ENCODE measurements at places on chromosomes 4 and X.

GRCh38 chr4:147195386-147195785, 249.7 kb upstream of the TTC29 start:
- no peak for DNase-seq

DNA sequence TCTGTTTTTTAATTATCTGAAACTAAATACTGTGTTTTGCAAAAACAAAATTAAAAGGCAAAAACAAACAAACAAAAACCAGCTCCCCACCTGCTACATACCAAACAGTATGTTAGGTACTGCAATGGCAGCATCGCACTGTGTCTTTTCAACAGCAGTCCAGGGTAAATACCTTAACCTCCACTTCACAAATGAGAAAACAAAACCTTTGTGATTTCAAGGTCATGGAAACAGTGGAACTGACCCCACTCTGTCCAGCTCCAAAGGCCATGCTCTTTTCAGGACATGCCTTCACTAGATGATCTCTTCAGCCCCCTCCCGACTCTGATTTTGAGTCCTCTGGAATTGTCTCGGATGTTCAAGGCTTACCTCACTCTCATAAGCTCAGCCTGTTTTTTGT, 183.4 kb downstream of the CBR4 start:
- DNase-seq, result no peak

DNA sequence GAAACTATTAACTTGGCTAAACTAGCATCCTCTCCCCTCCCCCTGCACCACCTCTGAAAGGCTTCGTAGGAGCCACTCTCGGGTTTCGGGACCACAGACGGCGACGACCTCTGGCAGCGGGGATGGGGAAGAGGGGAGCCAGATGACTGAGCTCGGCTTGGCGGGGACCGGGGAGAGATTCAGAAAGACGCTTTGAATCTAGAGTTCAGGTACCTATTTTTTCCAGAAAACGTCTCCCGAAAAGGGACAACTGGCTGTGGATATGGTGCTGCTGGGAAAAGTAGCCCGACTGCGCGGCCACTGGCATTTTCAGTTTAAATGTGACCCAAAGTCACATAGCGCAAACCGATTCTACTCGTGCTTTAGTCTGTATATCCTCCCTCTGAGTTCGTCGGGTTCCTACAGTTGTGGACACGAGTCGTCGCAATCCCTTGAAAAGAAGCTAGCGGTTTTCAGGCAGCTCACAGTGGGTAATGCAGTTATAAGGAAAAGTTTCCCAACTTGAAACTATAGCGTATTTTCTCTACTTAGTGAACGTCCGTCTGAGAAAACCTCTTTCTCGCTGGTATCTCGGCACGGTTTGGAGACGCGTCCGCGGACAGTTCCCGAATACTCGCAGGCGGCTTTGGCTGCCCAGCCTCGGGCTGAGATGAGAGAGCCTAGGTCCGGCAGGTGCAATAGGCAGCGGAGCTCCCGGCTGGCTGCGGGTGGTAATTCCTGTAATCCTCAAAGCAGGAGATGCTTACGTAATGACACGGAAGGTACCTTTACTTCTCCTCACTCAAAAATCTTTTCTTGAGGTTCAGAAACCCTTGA, 1.3 kb downstream of the PARM1 start:
- peak; percentile 0 for DNase-seq

DNA sequence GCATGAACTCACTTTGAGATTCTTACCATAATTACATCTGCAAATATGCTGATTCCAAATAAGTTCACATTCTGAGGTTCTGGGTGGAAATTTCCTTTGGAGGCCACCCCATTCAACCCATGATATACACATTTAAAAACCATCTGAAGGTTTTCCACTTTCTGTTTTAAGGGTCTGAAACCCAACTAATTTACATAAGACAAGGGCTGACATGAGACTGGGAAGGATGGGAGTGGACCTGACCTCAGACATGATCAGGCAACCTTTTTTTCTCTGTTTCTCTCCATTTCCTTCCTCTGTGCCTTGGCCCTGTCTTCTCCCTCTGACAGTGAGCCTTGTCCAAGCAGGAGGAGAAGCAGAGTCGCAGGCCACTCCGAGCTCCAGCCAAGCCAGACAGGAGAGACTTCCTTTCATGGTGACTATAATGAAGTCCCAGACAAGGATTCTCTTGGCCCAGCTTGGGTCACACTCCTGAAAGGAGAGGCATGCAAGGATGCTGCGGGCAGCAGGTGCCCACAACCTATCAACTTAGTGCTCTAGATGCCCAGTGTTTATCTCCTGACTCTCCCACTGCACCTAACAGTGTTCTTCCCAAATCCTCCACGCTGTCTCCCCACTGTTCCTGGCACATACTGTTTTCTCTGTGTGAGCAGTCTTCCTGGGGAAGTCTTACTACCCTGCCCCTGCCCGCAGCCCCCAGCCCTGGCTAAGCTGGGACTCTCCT, 39.9 kb downstream of the MSX1 start:
- no peak for DNase-seq

DNA sequence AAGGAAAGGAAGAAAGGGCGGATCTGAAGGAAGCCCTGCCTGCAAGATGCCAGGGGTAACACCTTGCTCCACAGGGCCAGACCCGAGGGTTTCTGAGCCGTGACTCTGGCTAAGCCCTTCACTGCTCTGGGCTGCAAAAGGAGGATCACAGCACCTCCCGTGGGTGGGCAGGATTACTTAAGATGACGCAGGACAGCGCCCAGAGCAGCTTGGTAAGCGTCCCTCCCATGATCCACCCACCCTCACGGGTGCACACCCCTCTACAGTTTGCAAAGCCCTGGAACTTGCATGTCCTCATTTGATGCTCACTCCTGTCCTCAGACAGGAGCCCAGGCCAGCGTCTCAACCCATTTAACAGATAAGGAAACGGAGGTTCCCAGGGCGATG, 64.9 kb downstream of the CRMP1 start:
- DNase-seq, result no peak

- peak; percentile 80 for DNase-seq
Observed at GRCh38 chrX:39157796-39158195, 356.5 kb downstream of the MID1IP1 start.

DNA sequence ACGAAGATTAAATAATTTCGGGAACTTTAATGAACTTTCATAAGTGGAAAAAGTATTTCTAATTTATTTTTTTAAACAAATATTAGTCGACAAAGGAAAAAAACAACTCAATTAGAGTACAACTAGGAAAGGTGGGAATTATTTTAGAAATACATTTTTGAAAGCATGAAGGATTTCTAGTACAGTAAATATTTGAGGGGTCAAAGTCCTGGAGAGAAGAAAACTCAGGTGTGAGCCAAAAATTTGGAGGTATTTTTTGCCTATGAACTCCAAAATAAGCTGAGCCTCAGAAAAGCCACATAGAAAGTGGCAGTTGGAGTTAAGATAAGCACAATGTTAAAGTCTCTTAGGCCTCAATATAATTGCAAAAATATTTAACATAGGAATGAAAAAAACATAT, 2017.3 kb downstream of the C4orf33 start:
- DNase-seq, result no peak

GRCh38 chr4:7481227-7481626, 46.5 kb upstream of the PSAPL1 start:
- no peak for DNase-seq

GRCh38 chr4:80465238-80465637, 129.7 kb downstream of the CFAP299 start:
- no peak for DNase-seq

- DNase-seq, result no peak
Observed at GRCh38 chr4:159137176-159137575, 34.3 kb downstream of the RAPGEF2 start.

DNA sequence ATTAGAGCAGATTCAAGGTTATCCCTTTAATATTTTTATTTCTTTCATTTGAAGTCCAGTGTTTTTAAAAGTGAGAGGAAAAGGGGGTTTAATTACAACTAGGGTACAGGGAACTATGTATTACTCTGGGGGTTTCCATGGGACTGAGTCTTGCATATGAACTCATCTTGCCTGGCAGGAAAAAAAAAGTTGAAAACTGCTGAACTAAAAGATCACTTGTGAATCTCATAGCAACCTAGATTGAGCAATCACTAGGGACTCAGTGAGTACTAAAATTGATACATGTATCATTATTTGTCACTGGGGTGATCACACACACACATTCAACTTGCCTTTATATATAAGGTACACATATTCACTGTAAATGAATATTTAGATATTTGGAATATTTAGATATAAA, 180.7 kb upstream of the SFRP2 start:
- DNase-seq, result no peak

- no peak for DNase-seq
Observed at GRCh38 chr4:172751550-172751949, 417.1 kb upstream of the GALNT7 start.

GRCh38 chr4:18022572-18023050, 1.1 kb upstream of the LCORL start:
- no peak for DNase-seq

GRCh38 chr4:24278693-24279092, 305.7 kb downstream of the DHX15 start:
- peak; percentile 10 for DNase-seq

- DNase-seq, result peak; percentile 29
Observed at GRCh38 chr4:24594887-24595286, 10.5 kb upstream of the DHX15 start.

DNA sequence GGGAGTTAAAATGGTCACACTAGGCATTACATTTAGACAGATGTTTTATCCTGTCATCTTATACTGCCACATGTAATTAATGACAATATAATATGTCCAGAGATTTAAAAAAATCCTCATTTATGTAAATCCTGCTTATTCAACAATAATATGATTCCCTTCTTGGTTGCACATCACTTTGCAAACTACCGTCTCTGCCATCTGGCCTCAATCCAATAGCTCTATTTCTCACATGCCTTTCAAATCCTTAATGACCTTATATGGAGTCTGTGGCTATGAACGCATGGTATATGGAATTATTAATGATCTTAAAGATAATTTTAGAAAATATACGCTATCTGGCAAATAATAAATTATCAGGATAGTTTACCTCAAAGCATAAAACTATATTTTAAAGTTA, 144.5 kb downstream of the NPNT start:
- DNase-seq, result no peak

- no peak for DNase-seq
Observed at GRCh38 chrX:10989386-10989785, 121.7 kb upstream of the HCCS start.

GRCh38 chr4:54509057-54509456, 148.7 kb upstream of the KIT start:
- no peak for DNase-seq

DNA sequence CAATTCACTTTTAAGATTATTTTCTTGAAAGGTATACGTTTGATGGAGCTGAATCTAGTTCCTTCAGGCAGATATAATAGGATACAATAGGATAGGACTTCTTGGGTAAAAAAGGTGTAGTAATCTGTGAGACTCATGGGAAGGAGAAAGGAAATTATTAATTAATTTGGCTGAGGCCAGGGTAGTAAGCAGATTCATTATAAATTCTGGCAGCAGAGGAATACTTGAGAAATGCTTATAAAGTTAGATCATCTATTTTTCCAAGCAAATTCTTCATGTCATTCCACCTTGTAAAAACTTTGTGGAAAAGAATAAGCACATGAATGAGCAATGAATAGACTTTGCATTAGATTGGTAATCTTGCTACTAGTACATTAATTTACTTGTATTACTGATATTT, 46.9 kb downstream of the GYPE start:
- no peak for DNase-seq

GRCh38 chrX:39653691-39654090, 444.1 kb downstream of the BCOR start:
- peak; percentile 22 for DNase-seq

DNA sequence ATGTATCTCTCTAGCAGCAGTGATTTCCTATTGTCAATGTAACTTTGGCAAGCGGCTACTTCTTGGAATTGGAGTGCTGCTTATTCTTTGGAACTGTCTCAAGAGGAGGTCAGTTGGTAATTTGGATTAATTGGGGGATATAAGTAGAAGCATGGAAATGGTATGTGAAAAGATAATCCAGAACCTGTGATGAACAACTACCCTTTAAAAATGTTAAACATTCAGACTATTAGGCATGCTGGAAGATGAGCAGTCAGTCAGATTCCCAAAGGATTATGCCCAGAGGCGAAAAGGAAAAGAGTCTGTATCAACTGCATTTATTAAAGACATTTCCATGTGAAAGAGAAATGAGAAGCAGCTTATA, 62.5 kb downstream of the SEC24D start:
- DNase-seq, result no peak

GRCh38 chr4:182144626-182145333, 98.4 kb upstream of the TENM3 start:
- DNase-seq, result no peak

- DNase-seq, result no peak
Observed at GRCh38 chrX:11480626-11481025, 185.1 kb downstream of the ARHGAP6 start.

DNA sequence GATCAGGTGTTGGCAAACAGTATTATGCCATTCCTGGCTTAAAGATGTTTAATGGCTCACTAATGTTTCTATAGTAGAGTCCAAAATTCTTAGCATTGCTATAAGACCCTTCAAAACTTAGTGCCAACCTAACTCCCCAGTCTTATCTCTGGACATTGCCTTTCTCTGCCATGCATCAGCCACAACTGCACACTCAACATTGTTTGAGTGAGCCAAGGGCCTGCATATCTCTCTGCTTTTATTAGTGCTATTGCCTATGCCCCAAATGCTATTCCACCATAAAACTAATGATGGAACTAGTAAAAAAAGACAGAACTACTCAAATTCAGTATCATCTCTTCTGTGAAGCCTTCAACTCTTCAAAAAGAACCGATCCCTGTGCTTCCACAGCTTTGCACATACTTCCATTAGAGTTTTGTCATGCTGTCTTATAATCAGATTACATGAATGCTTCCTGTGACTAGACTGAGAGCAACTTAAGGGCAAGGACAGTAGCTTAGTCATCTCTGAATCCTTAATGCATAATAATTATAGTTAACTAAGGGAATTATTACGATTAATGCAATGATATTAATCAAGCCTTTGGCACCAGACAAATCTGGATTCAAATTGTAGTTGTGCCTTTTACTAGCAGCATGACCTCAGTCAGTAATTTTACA, 53.7 kb downstream of the CHM start:
- DNase-seq, result no peak

DNA sequence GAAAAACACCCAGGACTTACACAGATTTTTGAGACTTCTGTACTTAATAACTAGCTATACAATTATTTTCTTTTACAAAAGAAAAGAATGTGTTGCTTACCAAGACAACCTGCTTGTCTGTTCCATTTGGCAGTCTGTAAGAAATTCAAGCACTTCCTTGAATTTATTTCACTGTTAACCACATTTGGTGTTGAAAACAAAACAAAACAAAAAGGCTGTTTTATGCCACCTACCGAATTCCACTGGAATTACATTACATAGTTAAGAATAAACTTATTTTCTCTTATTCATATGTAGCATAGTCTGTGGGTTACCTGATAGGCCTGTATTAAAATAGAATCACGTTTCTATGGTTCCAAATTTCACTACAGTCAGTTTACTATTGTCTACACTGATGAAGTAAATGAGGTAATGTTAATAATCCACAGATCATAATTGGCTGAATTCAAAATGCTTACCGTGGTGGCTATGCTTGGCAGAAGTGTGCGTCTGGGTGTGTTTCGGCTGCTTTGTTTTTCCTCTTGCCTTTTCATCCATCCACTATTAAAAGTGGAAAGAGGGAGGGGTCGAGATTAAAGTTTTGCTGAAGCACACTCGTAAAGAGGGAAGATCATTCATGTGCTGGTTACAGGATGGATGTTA, at the start of gene TLR1:
Gene TLR1, minus strand, starts transcription at position 138 of the 642 bp plus-strand sequence. CDS start 5,960 bp downstream, outside the sequence.
- peak; percentile 66 for DNase-seq

GRCh38 chr4:97593248-97593647, 550.0 kb downstream of the STPG2 start:
- no peak for DNase-seq

- no peak for DNase-seq
Observed at GRCh38 chrX:38273453-38273852, 52.8 kb upstream of the SRPX start.
